ENCODE measurements at places on chromosomes 1 and 21.
A peak's percentile ranks its signal among the peaks of the same experiment; 100 is the strongest.

DNA sequence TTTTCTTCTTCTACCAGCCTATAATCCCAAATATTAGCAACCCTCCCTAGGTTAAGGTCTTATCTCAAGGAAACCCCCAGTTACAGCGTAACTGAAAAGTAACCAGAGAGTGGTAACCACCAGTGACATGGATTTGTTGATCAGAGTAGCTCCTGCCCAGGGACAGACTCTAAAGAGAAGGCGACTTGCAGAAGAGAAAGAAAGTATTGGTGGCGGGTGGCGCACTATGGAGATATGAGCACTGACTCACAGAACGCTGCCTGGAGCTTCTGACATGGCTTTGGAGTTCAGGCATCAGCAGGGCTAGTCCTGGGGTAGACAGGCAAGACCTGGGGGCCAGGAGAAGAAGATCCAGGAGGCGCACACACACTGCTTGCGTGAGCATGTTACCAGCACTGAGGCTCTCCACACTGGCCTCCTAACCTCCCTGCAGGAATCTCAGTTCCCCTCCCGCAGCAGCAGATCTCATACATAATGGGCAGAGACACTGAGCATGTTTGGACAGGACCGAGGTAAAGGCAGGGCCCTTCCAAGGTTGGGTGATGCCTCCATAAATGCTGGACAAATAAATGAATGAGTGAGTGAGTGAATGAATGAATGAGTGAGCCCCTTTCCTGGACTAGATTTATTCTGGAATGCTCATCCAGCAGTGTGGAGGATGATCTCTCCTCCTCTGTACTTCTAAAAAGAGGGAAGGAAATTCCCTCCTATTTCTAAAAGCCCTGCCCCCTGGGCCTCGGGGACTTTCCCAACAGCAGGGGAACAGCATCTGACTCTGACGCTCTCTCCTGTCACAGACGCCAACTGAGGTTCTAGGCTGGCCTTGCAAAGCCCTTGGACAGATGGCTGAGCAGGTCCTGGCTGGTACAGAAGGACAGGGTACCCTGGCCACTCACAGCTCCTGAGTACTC is 175.5 kb downstream of the CLIC6 start:
- peak; percentile 58 for DNase-seq

- DNase-seq = peak; percentile 60
These were observed 58.2 kb upstream of the SLC45A1 start for GRCh38 chr1:8259498-8260290.

DNA sequence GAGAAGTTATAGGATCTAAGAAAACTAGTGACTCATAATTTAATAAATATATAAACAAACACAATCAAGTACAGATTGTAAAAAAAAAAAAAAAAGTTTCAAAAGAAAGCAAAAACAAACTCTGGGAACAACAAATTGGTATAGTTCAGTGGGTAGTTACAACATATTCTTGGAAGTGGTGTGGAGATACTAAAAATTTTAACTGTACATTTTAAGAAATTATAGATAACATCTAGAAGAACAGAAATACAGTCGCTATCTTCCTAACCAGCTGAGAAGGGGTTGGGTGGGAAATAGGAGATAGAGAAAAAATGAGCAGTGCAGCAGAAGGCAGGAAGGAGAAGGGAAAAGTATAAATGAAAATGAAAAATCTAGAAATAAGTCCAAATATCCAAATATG is 70.5 kb downstream of the LRRC8C start:
- DNase-seq = no peak

DNA sequence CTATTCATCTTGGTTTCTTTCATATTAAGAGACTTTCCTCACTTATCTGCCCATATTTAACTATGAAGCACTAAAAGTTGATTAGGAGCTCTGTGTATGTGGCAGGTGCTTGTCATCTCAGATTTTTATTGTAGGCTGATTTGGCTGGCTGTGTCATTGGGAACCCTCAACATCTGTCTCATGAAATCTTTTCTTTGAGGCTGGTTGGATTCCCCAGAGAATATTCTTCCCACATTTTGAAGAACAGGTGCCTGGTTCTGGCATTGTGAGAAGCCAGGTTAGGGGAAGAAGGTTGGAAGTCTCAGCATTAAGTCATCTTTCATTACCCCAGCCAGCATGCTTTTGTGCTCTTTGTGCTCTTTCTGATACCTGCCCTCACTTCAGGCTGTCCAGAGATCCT is 37.1 kb downstream of the EEIG2 start:
- DNase-seq = no peak

DNA sequence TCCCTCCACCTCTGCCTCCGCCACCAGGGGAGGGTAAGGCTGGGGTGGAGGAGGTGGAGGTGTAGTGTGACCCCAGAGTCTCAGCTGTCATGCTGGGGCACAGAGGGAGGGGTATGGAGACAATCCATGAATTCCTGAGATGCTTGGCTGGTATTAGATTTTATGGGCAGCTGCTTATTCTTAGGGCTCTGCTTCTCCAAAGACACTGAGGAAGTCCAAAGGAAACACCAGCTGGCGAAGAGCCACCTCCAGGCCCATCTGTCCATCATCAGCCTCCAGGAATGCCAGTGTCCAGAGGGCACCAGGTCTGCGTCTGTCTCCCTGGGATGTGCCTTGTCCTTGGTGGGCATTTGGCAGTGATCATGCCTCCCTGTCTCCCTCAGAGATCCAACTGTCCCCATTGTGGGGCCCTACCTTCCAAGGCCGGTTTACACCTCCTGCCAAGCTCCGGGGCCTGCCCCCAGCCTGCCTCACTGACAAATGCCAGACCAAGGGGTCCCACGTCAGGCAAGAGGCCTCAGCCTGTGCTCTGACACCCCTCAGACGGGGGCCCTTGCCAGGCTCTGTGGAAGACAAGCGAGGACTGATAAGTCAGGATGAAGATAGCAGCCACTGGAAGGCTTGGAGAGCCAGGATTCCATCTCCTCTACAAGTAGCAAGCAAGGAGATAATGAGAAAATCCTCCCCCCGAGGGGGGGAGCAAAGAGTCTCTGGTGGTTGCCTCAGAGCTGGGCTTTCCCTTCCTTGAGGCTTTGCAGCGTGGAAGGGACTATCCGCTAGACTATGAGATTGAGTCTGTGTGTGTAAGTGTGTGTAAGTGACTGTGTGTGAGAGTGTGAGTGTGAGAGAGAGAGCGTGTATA is 1.6 kb downstream of the TNNI1 start:
- no peak for DNase-seq

DNA sequence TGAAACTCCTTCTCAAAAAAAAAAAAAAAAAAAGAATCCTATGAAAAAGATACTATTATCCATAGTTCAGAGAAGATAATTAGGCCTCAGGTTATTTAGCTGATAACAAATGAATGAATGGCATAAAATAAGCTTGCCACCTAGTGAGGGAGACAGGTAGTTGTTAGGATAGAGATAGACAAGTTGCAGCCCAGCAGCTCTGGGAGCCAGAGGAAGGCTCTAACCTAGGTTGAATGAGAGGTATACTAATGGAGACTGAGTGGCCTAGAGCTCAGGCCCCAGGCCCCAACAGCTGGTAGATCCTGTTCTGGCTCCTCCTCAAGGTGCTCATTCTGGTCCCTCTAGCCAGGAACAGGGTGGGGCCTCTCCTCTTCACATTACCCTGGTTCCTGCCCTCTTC is 20.6 kb upstream of the RSPO1 start:
- DNase-seq = no peak

DNA sequence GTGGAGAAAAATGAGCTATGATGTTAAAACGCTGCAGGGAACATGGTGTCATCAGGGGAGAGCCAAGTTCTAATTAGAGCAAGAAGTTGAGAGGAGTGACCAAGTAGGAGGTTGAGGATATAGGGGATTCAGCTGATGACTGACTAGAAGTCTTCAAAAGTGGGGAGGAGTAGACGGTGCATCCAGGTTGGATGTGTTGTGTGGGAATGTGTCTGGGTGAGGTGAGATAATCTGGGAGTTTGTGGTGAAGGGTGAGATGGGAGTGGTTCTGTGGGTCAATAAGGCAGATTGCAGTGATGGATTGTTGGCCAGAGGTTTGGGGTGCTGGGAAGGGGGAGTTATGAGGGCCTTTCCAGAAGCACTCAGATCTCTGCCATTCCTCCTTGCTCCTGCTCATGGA is 72.0 kb upstream of the IRF2BP2 start:
- DNase-seq = no peak

GRCh38 chr1:15251857-15252835 is 5.1 kb downstream of the FHAD1 start:
- no peak for DNase-seq

GRCh38 chr1:21089731-21090130 is 87.0 kb downstream of the EIF4G3 start:
- no peak for DNase-seq

DNA sequence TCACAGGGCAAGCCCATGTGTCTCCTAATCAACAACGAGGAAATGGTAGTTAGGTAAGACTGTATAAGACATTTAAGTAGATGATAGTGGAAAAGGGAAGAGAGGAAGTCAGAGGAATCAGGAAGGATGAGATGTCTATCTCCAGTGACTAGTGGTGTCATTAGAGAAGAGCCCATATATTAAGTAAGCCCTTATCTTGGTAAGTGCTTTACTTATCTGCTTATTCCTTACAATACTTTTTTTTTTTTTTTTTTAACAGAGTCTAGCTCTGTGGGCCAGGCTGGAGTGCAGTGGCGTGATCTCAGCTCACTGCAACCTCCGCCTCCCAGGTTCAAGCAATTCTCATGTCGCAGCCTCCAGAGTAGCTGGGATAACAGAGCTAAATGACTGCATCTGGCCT is 29.5 kb downstream of the RNF11 start:
- DNase-seq = no peak

DNA sequence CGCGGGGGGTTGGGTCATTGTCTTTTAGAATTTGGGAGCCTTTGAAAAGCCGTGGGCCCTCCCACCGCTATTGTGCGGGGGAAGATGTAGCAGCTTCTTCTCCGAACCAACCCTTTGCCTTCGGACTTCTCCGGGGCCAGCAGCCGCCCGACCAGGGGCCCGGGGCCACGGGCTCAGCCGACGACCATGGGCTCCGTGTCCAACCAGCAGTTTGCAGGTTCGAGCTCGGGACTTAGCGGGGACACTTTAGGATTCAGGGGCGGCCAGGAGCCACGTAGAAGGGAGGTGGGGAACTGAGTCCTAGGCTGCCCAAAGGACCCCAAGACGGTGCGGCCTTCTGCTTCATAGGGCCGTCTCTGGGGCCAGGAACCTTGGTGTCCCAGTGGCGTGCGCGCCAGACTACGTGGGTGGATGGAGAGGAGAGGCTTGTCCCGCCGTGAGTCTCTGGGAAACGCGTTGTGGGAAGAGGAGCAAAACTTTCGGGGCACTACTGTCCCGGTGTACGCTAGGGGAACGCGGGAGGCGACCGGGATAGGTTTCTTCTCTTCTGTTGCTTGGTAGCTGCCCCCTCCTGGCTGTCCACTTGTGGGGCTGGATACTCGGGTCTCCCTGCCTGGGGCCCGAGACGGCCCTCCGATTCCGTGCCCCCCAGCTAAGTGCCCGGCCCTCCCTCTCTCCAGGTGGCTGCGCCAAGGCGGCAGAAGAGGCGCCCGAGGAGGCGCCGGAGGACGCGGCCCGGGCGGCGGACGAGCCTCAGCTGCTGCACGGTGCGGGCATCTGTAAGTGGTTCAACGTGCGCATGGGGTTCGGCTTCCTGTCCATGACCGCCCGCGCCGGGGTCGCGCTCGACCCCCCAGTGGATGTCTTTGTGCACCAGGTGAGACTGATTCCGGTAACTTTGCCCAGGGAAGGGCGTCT is at the start of gene LIN28A:
Gene LIN28A (plus strand): TSS at position 112 of the 918 bp plus-strand sequence. CDS start 75 bp downstream, at position 187.
- DNase-seq = no peak

GRCh38 chr1:207156095-207156494 is 52.1 kb downstream of the C4BPA start:
- DNase-seq = no peak

DNA sequence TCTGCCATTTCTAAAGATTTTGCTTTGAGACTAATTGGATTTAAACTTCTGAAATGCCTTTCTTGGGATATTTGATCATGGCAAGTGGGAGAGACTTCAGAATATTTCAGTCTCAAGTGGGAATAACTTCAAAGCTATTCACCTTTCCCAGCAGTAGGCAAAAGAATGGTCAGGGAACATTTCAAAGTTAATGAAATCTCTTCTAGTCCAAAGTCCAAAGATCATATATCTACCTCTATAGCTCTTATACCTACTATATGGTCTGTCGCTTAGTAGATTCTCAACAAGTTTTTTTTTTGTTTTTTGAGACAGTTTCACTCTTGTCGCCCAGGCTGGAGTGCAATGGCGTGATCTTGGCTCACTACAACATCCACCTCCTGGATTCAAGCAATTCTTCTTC is 44.5 kb upstream of the PIGC start:
- no peak for DNase-seq

DNA sequence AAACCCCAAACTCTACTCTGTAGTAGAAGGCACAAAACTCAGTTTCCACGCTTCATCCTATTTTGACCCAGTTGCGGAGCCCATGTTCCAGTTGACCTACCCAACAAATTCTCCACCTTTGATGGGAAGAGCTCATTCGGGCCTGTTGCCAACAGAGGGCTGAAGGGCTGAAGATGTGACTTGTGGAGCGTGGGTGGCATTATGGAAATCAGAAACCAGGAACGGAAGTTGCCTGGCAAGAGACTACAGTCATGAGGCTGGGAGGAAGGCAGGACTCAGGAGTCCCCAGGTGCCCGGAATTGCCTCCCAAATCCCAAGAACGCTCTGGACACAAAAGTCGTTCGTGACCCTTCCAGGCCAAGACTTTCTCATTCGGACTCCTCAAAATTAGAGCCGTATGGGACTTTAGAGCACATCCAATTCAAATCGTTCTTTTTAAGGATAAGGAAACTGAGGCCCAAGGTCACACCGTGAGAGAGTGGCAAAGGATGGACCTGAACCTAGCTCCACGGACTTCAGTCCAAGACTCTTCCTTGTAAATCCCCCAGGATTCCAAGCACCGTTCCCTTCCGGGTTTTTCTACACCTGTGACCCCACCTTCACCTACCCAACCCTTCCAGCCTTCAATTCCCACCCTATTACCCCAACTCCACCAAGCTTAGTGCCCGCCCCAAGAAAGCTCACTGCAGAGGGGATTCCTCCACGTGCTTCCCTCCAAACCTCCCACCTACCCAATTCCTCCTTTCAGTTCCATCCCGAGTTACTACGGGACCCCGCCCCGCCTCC is 739 bp downstream of the SMG5 start:
- peak; percentile 67 for DNase-seq

DNA sequence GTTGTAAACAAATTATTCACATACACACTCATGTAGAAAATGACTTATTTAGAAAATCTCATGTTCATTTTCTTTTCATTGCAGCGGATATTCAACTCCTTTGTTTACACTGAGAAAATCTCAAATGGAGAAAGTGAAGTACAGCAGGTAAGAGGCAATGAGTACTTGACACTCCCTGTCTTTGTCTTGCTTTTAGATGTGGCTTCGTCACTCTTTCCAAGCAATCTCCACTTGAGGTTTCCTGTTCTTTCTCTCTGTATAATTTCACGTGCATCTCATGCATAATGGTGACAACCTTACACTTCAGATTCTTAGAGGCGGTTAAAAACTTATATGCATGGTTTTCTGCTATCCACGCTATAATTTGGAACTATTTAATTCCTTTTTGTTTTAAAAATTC is 80.6 kb downstream of the CACHD1 start:
- DNase-seq = no peak

GRCh38 chr1:248849637-248850036 is 9.2 kb downstream of the ZNF692 start:
- DNase-seq = no peak

DNA sequence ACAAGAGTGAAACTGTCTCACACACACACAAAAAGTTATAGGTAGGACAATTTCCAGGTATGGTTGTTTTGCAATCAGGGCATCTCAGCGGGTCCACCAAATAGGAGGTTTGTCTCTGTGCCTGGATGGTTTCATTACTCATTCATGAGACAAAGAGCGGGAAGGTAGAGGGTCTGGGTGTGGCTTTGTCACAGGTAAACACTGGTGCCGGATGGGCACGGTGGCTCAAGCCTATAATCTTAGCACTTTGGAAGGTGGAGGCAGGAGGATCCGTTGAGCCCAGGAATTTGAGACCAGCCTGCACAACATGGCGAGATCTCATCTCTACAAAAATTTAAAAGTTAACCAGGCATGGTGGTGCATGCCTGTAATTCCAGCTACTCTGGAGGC is 16.3 kb upstream of the ERVH48-1 start:
- no peak for DNase-seq
